ENCODE measurements at places on chromosomes 7 and 10.

DNA sequence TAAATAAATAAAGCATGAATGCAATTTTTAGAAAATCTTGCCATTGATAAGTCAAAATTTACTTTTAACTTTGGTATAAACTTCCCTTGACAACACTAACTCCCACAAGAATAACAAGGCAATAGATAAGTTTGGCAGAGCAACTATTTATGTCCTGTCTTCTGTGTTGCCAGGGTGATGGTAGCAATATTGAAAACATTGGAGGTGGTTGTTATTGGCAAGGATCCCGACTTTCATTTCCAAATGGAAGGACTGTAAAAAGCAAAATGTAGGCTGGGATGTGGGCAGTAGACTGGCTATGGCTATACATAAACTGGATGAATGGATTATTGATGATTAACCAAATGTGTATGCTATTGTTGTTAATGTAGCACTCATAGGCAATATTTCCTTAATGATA lies 134.9 kb upstream of the CACNA2D1 start:
- no peak for DNase-seq

DNA sequence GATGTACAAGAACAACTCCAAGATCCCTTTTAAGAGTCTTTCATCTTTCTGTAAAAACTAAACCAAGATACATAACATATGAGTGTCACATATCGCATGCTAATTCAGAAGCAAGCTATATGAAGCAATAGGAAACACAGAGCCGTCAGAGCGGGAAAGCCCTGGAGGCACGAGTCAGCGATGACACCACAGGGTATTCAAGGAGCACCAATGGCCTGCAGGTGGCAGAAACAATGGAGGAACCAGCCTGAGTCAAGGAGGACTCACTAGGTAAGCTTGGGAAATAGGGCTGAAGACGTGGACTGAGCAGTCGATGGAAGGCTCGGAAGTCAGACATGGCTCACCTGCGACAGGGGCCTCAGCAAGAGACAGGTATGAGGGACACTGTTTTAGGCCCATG lies 214.4 kb downstream of the FAM107B start:
- peak; percentile 46 for DNase-seq

- DNase-seq = no peak
Observed at GRCh38 chr10:97157578-97158095, 28.1 kb downstream of the SLIT1 start.

- no peak for DNase-seq
Observed at GRCh38 chr7:116686812-116687419, 14.9 kb downstream of the MET start.

- no peak for DNase-seq
Observed at GRCh38 chr10:60717852-60718251, 60.4 kb upstream of the CDK1 start.

DNA sequence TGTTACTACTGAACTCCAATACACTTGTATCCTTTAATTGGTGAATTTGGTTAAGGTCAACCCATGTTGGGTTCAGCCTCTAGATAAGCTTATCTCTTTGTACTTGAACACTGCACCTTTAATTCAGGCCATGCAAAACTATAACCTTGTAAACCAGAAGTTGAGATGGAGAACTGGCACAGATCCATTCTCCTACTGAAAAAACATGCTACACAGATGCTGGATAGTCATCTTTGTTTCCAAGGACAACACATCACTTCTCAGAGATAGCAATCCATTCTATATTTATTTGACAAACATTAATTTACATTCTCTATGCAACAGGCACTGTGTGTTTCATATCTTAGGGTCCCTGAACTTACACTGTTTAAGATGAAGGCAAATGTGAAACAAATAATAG lies 2.9 kb upstream of the CDK14 start:
- no peak for DNase-seq
